NCI-H1092 (cell line): ENCODE measurements at places on chromosomes 16 and 17.

DNA sequence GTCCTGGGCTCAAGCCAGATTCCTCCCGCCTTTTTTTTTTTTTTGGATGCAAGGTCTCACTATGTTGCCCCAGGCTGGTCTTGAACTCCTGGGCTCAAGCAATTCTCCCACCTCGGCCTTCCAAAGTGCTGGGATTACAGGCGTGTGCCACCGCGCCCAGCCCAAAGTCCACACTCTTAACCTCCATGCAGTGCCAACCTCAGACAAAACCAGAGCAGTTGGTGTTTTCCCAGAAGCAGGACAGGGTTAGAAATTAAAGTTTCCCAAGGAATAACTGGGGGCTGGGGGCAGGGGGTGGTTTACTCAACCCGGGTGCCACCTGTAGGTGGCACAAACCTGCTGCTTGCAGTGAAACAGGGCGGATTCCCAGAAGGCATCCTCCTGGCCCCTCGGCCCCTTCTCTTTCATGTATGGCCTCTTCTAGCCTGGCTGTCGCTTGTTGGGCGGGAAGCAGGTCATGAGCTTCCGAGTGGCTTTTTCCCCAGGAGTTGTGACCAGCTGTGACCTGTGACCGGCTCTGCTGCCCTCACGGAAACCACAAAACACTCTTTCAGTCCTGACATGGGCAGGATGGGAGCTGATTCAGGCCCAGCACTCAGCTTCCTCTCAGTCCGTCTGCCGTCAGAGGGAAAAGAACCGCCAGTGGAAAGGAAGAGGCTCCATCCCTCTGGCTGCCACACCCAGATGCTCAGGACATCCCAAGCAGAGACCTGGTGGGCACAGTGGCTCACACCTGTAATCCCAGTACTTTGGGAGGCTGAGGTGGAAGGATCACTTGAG, 25.6 kb upstream of the USP7 start:
- no peak for DNase-seq

GRCh38 chr17:57210972-57211411, 45.3 kb upstream of the MSI2 start:
- no peak for DNase-seq

- DNase-seq, result no peak
Measured at GRCh38 chr16:86283944-86284343, 226.4 kb upstream of the FOXF1 start.

DNA sequence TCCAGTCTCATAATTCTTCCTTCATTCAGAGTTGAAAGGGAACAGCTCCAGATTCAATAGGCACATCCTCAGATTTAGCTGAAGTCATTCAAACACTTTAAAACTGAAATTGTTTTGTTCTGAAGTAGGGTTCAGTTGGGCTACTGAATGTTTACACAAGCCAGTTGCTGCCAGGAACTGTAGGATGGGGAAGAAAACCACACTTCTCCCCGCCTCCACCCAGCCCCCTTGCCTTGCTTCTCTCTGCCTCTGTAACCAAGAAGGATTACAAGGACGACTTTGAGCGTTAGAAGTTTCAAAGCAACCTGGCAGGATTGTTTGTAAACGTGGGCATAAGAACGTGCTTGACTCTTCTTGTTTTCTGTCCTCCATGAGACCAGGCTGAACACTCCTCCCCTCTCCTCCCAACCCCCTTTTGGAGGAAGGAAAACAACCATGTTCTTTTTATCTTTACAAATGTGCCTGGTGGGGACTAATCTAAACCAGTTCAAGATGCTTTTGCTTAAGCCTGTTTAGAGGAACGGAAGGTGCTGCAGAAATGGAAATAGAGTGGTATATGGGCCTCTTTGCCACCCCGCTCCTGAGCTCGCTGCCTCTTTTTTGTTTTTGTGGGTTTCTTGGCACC, 287.9 kb downstream of the FTO start:
- peak; percentile 36 for DNase-seq
